ENCODE measurements at places on chromosomes 5 and 9. TPM values are rescaled to one million over a fixed set of nuclear protein-coding genes. Genes with fewer than 3 reads are reported as not detected.
A peak's percentile ranks its signal among the peaks of the same experiment; 100 is the strongest.

GRCh38 chr5:173542964-173543363 is 73.5 kb downstream of the BOD1 start:
- no peak for DNase-seq

DNA sequence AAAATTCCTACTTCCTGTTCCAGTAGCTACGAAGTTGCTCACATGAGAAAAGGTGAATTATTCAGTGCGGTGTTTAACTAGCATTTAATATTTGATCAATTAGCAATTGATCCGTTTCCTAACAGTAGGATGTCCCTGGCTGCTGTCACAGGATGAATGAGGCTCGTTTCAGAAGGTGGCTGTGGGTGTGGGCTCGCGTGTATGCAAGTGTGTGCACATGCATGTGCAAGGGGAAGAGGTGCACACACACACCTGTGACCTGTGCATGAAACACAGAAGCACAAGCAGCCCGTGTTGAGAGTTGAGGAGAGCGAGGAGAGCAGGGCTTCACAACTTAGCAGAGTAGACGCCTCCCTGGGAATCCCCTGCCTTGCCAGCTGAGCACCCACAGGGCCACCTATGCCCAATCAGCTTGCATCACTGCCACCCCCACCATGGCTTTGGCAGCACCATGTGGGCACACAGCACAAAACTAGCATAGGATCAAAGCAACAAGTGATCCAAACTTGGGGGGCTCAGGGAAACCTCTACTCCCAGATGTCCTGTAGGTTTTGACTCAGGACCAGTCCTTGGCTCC is 107.2 kb downstream of the C5orf15 start:
- no peak for DNase-seq

DNA sequence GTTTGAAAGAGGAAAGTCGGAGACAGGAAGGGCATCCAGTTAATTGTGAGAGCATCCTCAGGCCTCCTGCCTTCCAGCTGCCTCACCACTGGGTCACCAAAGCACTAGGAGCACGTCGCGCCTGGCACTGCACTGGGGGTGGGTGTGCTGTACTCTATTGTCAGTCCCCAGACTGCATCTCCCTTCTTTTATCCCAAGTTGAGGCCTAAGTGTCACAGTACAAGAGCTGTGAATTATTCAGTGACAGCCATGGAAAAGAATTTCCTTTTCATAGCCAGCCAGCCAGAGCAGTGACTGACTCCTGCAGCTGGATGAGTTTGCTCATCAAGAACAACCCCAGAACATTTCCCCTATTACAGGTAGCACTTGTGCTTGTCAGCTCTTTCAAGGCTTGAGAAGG is 16.3 kb downstream of the CLTA start:
- no peak for DNase-seq

DNA sequence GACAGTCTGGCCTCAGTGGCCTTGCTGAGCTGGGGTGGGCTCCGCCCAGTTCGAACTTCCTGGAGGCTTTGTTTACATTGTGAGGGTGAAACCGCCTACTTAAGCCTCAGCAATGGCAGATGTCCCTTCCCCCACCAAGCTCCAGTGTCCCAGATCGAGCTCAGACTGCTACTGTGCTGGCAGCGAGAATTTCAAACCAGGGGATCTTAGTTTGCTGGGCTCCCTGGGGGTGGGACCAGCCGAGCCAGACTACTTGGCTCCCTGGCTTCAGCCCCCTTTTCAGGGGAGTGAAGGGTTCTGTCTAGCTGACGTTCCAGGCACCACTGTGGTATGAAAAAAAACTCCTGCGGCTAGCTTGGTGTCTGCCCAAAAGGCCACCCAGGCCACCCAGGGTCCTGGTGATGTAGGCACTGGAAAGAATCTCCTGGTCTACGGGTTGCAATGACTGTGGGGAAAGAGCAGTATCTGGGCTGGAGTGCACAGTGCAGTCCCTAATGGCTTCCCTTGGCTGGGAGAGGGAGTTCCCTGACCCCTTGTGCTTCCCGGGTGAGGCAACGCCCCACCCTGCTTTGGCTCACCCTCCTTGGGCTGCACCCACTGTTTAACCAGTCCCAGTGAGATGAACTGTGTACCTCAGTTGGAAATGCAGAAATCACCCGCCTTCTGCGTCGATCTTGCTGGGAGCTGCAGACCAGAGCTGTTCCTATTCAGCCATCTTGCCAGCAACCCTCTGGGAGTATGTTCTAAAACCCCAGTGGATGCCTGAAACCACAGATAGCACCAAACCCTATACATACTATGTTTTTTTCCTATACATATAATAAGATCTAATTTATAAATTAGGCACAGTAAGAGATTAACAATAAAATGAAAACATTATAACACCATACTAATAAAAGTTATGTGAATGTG is 95.5 kb downstream of the TMEM161B start:
- DNase-seq: no peak

- DNase-seq: no peak
Observed at GRCh38 chr9:68476422-68476821, 64.3 kb downstream of the TMEM252 start.

- DNase-seq: no peak
Observed at GRCh38 chr5:158644301-158644700, 455.4 kb downstream of the EBF1 start.

DNA sequence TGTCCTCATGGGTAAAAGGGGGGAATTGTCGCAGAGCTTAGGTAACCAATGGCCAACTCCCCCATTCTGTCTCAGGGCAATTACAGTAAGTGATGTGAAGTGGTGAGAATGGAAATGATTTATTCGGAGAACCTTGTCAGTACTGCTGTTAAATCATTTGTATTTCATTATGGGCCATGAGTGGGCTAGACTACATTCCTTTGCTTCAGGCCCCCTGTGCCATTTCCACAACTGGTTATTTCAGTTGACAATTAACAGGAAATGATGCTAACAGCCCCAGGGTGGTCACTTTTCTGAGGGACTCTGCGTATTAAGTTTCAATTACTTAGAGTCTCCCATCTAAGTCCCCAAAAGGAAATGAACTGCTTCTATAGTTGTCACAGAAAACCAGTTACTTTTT is 653.7 kb downstream of the CCDC171 start:
- DNase-seq: no peak

DNA sequence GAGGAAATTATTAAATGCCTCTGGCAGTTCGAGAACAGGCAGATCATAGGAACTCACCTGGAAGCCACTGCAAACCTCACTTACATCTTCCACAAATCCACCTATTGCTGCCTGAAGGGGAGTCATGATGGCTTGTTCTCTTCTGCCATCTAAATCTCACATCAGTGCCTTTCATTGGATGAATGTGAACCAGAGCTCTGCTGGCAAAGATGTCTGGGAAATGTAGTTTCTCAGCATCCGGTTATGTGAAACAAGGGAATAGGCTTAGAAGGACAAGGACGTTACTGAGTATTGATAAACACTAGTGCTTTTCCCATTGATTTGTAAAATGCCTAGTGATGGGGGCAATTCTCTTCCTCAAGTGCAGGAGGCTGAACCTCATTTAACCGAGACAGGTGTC is 483.3 kb downstream of the ARHGEF28 start:
- DNase-seq: no peak

DNA sequence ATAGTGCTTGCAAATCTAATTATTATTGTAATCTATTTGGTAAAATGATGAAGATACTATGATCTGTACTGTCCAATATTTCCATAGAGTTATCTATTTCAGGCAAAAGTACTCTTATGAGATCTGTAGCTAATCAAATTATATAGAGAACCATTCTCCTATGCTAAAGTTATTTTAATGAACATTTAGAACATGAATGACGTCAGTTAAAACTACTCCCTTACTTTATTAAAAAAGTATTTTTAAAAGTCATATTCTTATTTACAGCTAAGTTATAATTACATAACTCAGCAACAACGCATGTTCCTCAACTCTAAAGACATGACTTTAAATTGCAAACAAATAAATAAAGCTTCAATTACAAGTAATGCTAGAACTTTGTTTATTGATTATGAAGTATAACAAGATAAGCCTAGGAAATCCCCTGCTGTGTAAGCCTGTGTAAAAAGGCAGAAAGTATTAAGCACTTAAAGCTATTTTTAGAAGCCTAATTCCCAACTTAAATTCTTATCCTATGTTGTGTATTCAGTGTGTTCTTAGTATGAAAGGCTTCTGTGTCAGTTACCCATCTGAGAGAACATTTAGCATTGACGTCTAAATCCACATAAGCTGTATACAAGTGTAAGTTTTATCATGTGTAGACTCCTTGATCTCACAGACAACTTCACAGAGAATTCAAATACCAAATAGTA is 285.7 kb downstream of the HCN1 start:
- no peak for DNase-seq

GRCh38 chr5:80592761-80593160 is 22.7 kb upstream of the ANKRD34B start:
- no peak for DNase-seq

GRCh38 chr9:132350861-132351315 is 3.9 kb downstream of the SETX start:
- DNase-seq: no peak

GRCh38 chr9:37102486-37102885 is 17.9 kb upstream of the ZCCHC7 start:
- no peak for DNase-seq

GRCh38 chr9:109640580-109641371 is 139.2 kb upstream of the PALM2AKAP2 start:
- DNase-seq: peak; percentile 32

DNA sequence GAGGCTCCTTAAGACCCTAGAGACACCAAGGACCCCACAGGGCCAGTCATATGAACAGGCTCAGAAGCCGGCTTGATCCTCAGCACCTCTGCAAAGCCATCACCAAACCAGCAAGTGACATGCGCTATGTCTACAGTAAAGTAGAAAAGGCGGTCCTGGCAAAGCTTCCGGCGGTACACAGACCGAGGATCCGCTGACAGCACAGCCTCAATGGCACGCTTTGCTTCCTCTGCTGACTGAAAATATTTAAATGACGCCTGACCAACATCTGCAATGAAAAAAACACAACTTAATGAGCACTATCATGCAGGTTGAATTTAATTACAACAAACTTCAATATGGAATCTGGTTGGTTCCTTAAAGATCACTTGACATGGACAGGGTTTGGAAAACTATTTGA is 17.6 kb downstream of the TRMO start:
- DNase-seq: no peak

DNA sequence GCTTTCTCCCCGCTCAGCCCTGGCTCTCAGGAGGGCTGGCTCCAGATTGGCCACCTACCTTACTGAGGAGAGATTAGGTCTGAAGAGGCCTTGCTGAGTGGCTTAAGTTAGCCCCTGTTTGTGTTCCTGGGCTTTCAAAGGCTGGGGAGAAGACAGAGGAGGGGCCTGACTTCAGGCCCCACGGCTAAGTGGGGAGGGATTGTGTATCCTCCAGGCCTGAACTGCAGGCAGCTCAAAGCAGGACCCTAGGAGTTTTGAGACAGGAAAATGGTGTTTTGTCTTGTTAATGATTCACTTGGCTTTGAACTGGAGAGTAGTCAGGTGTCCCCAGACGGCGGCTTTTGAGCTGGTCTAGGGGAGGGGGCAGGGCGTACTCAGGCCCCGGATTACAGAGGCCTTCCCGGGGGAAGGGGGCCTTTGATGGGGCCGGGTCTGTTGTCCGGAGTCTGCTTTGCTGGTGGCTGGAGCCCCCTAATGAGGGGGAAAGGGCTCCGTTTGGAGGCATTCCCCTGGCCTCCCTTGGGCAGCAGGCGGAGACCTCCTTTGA is 162.0 kb upstream of the SMIM23 start:
- DNase-seq: no peak

DNA sequence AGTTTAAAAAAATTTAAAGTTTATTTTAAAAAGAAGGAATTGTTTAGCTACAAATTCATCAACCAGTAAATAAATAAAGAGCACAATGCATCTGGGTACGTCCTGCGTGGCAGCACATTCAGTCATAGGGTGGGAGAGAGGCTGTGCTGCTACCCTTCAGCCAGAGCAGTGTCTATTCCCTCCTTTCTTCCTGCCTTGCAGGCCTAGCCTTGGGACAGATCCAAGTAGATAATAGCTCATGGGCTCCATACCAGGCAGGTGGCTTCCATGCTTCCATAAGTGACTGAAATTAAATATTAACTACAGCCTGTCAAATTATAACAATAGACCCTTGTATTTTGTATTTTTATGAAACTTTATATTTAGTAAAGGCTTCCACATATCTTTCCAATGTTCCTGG is 408.3 kb upstream of the RGMB start:
- no peak for DNase-seq

DNA sequence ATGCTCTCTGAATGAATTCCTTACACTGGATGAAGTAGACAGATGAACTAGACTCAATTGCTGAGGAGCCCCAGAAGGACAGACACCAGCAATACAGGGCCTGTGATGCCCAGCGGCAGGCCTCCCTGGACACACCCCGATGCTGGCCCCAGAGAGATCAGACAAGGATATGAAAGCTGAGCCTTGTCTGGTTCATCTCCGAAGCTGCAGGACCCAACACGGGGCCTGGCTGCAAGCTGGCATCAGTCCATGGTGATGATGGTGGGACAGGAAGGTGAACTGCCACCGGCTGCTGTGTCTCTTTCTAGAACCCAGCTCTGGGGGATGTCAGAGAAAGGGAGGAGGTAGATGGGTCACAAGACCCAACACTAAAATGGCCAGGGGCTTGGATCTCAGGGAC is 104.0 kb upstream of the LMX1B start:
- DNase-seq: no peak

DNA sequence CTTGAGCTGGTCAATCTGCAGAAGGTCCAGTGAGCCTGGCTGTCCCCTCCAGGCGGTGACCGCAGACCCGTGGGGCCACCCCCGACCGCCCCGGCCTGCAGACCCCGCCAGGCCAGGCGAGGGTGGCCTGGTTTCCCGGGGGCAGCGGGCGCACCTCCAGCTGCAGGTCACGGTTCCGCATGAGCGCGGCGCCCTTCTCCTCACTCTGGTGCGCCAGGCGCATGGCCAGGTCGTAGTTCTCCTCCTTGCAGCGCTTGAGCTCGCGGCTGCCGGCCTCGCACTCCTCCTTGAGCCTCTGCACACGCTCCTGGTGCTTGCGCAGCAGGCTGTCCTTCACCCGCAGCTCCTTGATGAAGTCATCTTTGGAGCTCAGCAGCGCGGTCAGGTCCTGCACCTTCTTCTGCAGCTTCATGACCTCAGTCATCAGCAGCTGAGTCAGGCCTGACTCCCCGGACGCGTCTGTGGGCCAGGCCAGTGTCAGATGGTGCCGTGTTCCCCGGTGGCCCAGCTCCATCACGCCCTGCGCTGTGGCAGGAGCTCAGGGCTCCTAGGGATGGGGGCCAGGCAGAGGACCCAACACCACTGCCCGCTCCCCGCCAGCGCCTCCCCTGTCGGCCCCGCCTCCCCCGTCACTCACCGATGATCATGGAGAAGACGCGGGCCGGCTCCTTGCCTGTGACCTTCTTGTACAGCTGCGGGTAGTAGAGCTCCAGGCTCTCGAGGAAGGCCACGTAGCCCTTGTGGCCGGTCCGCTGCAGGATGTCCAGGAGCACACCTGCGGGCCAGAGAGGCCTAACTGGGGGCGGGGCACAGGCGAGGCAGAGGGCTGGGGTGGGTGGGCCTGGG is 2.6 kb downstream of the CARD9 start:
- no peak for DNase-seq

- no peak for DNase-seq
Observed at GRCh38 chr5:88824141-88824540, 58.8 kb downstream of the MEF2C start.

- no peak for DNase-seq
Observed at GRCh38 chr5:72523960-72524582, 16.9 kb upstream of the ZNF366 start.

GRCh38 chr9:34501372-34501771 is 21.4 kb downstream of the ENHO start:
- no peak for DNase-seq

The PCDHGA1 gene
- 0.92 TPM for polyA plus RNA-seq

The PROB1 gene
- 1.9 TPM for polyA plus RNA-seq

The HMMR gene
- 24.7 TPM for polyA plus RNA-seq

The PCDHA11 gene
- polyA plus RNA-seq: 0.76 TPM

The UAP1L1 gene
- 3.5 TPM for polyA plus RNA-seq

All from right renal cortex interstitium (tissue), 3 donors.